ENCODE measurements at places on chromosomes 7 and 10. TPM values are rescaled to one million over a fixed set of nuclear protein-coding genes. Genes with fewer than 3 reads are reported as not detected.

- no peak for DNase-seq
These were observed 12.9 kb downstream of the SLC13A4 start for GRCh38 chr7:135715055-135715522.

- DNase-seq = peak; percentile 10
These were observed 728.8 kb upstream of the IGFBP3 start for GRCh38 chr7:46649876-46650275.

- DNase-seq = no peak
These were observed 26.2 kb upstream of the BMPR1A start for GRCh38 chr10:86730227-86730626.

Gene SLC18A2
- under 0.01 TPM for total RNA-seq

Gene DENND2A
- total RNA-seq = 26.7 TPM

Gene EBLN1
- not detected for total RNA-seq

Gene LLCFC1
- total RNA-seq = not detected

Gene POLR2J2
- total RNA-seq = 4.8 TPM

DNA sequence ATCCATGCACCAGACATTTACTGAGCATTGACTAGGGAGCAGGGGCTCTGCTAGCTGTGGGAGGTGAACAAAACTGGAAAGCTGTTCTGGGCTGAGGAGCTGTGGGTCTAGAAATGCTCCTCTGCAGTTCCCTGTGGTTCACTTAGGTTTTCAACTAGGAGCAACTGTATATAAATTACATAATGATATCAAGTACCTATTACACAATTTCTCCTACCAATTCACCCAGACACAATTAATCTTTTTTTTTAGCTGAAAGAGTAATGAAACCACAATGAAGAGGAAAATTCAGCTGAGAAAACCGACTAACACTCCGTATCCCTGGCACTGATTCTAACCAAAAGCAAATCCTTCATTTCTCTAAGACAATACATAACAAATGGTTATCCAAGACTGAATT is 39.4 kb downstream of the COL28A1 start:
- no peak for DNase-seq

- DNase-seq = no peak
These were observed 63.5 kb downstream of the CAMK1D start for GRCh38 chr10:12412666-12413368.

Gene COPG2
- total RNA-seq = 43.5 TPM

DNA sequence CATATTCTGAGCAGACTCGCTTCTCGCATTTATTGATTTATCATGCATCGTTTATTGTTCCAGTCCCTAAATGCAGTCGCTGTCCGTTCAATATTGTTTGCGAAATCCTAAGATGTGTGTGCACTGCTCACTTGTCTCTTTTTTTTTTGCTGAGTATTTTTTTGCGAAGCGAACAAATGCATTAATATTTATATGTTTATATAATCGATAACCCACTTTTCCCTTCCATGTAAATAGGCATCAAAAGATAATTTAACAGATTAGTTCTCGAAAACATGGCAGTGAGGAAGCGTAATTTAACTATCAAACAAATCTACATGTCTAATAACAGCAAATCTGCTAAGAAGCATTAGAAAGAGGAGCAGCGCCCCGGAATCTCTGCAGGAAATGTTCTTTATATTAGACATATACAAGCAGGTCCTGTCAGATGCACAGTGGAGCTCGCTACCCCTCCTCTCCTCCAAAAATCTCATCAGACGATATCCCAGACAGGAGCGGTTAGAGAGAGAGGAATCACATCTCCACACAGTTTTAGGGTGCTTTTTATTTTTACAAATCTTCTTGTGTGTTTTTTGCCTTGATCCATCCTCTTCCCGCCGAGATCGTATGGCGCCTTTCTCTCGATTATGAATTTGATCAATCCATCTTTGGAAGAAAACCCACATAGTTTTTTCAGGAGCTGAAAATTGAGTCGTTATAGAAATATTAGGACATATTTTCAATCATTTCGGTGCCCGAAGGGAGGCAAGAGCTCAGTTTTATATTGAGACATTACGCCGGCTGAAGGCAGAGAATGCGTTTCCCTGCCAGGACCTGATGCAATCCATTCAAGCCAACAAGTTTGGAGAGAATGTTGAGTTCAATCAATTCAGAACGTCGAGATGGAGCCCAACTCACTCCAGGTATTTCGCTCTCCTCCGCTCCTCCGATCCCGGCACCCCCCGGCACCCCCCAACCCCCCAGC is at the start of gene ARID5B:
ARID5B (plus strand) TSS at position 871 of the 964 bp plus-strand sequence; CDS start at position 882, 11 bp downstream.
- DNase-seq = peak; percentile 73

Gene EEPD1
- total RNA-seq = 9.3 TPM

- peak; percentile 5 for DNase-seq
These were observed 88.1 kb upstream of the NRP1 start for GRCh38 chr10:33422471-33423153.

DNA sequence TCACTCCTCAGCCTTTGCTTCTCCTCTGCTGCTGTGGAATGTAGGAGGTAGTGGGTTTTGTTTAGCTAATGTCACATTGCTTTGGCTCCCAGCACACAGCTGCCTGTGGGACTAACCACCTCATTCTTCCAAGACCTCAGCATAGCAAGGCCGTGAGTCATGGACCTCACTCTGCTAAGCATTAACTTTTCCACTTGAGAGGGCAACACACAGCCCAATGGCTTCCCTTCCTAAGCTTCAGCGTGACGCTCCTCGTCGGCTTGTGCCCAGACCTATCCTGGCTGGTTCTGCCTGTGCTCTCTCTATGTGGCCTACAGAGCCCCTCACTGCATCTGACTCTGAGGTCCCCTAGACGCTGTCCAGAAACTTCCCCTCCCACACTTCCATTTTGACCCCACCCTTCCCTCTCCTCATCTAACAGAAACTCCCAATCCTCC is 23.3 kb downstream of the MYOF start:
- peak; percentile 100 for DNase-seq

DNA sequence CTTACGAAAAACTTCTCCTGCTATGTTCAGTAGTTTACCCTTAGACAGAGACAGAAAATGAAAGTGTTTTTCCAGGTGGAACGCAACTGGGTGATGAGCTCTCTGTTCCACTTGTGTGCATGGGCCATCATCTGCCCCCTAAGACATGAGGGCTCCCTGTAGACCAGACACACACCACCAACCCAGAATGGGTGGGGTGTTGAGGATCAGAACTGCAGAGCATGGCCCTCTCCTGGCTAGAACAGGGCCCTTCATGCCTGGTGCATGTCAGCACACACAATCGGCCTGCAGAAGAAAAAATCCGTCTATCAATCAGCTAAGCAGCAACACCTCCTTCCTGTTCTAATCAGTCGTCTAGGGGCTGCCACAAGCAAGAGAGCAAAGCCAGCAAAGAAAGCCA is 186.2 kb upstream of the INHBA start:
- DNase-seq = no peak

DNA sequence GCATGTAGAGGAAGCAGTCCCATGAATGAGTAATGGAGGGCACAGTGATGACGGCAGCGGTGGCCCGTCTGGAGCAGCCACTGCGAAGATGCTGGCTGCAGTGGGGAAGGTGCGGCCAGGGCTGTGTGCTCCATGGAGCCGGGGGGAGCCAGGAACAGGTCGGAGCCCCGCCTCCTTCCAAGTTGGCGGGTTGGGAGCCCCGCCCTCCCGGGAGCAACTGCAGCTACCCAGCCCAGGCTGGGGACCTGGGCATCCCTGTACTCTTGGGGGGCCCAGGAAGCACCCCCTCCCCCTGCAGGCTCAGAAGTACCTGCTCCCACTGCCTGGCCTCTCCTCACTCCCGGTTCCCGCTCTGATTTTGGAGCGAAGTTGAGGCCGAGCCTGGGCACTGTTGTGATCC is 175.1 kb upstream of the ADCY1 start:
- no peak for DNase-seq

DNA sequence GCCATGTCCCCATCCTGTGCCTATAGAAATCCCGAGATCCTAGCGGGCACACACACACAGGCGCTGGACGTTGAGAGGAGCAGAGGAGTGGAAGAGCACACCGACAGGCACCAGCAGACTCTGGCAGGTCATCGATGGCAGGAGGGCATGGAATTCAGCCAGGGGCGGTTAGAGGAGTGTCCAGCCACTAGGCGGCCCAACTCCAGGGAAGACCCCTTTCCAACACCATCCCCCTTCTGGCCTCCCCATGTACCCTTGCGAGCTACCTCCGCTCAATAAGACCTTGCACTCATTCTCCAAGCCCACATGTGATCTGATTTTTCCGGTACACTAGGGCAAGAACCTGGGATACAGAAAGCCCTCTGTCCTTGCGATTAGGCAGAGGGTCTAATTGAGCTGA is 356.0 kb upstream of the DPP6 start:
- no peak for DNase-seq

DNA sequence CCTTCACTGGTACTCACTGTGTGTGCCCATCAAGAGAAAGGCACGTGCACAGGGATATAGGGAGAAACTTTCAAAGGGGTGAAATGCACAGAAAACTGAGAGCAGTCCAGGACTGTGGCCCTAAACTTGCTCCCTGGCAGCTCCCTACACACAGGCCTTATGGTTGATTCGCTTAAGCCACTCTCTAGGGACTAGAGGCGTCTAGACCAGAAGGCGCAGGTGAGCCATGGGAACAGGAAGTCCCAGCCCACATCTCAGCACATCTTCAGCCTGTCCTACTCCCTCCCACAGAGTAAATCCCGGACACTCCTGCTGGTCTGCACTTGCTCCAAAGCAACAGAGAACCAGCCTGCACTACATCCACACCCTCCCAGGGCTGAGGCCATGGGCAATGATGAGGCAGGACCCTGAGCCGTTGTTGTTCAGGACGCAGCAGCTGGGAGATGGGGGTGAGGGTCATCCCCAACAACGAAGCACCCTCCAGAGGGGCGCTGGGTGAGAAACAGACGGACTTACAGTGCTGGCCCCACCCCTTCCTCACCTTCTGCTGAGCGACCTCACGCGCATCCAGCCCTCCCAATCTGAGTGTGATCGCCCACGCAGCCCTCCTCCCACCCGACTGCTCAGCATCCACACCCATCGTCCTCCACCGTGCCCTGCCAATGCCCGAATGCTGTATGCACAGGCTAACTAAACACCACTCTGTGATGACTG is 109.3 kb downstream of the TNS3 start:
- no peak for DNase-seq

GRCh38 chr7:97116308-97116707 is 1.2 kb upstream of the SDHAF3 start:
- no peak for DNase-seq

DNA sequence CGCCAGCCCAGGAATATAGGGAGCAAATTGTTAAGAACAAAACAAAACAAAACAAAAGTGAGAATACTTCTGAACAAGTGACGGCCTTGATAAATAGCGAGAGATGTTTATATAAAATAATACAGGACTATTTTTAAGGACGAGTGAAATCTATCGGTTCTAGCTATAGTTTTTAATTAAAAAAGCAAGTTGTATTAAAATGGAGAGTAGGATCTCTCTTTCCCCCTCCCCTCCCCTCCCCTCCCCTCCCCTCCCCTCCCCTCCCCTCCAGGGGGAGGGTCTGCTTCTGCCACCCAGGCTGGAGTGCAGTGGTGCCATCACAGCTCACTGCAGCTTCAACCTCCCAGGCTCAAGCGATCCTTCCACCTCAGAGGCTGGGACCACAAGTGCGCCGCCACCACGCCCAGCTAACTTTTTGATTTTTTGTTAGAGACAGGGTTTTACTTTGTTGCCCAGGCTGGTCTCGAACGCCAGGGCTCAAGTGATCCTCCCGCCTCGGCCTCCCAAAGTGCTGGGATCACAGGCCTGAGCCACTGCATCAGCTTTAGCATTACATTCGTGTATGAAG is 440 bp upstream of the TCAF1 start:
- DNase-seq = no peak

DNA sequence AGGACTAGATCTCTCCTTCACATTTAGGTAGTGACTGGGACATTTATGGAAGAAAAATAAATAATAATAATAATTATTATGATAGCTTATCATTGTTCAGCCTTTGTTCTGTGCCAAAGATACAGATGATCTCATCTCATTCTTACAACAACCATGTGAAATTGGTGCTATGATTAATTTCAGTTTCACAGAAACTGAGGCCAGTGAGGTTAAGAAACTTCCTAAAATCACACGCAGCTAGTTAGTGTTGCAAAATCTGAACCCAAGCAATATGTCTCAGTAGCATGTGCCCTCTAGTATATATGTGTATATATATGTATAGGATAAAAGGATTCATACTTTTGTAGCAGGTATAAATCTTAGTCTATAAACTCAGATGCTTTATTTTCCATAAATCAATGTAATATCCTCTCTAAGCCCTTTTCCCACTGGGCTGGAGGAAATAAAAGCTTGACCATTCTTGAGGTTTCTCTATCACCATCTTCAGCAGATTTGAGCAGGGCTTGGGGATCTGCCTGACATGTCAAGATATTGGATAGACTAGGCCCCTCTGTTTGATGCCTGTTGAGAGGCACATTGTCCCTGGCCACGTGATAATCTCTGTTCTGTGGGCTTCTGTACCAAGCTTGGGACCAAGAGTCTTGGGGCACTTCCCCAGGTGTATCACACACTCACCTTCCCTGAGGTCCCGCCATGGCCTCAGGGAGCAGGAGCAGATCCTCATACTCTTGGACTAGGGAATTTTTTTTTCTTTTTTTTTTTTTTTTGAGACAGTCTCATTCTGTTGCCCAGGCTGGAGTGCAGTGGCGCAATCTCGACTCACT is 172.6 kb upstream of the NRP1 start:
- no peak for DNase-seq

Gene SLC13A1
- not detected for total RNA-seq

DNA sequence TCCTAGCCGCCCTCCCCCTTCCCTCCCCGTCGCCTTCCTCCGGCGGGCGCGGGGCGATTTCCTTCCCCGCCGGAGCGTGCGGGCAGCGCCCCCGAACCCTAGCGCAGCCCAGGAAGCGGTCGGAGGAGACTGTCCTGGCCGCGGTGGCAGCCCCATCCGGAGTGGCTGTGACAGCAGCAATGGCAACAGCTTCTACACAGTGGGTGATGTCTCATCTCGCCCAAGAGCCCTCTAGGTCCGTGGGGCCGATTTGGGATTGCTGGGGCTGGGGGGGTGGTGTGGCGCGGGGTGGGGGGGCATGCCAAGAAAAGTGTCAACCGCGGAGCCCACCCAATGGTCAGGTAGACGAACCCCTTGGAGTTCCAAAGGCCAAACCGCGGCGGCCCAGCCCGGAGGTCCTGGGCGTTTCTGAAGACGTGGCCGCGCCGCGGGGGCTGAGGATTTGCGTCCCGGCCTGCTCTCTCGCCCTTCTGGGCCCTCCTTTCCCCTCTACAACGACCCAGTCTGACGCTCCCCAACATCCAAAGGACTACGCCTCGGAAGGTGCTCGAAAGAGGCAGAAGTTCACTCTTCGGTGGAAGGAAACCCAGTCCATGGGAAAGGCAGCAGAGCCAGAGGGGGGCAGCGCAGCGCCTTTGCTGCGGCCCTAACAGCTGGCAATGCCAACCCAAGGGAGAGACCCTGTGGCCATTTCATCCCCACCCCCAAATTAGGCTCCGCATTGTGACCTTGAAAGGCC is 603 bp upstream of the TWIST1 start:
- DNase-seq = peak; percentile 11
